ENCODE measurements at places on chromosomes 6 and 20.

DNA sequence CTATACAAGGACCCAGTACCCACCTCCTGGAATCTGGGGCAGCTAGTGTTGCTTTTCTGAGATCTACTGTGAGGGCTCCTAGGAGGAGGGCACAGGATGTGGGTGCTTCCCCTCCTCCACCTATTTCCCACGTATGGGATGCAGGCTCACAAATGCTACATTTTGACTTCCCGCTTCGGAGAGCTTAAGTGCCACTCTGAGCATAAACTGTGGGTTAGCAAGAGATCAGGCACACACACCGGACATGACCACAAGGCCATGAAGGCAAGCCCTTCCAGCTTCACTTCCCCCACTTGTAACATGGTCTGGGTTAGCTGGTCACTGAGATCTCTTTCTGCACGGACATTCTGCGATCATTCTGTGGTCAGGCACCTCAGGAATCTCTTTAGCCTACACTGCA lies 15.7 kb upstream of the TGM3 start:
- no peak for DNase-seq

- DNase-seq = no peak
Observed at GRCh38 chr6:7542065-7542873, 798 bp downstream of the DSP start.

GRCh38 chr20:54710341-54710740 lies 234.9 kb downstream of the DOK5 start:
- no peak for DNase-seq

DNA sequence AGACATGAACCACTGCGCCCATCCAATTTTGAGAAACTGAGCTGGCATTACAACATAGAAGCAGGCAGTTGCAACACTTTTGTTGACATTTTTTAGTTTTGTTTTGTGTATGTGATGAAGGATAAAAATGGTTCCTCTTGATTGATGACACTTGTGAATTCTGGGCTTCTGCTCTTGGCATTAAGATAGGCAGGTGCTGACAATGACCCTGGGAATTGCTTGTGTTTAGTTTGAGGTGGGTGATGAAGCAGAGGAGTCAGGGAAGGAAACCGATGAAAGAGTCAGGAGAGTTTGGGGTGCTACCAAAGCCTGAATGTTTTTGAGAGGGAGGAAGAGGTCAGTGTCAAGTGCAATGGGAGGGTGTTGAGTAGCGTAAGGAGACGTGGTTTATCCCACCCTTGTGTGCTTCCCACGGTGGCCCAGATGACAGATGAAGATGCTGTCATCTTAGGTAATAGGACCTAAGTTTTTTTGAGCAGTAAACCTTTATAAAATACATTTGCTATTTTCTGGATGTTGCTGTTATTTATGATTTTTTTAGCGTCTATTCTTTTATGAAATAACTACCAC lies 19.4 kb downstream of the CDS2 start:
- no peak for DNase-seq

DNA sequence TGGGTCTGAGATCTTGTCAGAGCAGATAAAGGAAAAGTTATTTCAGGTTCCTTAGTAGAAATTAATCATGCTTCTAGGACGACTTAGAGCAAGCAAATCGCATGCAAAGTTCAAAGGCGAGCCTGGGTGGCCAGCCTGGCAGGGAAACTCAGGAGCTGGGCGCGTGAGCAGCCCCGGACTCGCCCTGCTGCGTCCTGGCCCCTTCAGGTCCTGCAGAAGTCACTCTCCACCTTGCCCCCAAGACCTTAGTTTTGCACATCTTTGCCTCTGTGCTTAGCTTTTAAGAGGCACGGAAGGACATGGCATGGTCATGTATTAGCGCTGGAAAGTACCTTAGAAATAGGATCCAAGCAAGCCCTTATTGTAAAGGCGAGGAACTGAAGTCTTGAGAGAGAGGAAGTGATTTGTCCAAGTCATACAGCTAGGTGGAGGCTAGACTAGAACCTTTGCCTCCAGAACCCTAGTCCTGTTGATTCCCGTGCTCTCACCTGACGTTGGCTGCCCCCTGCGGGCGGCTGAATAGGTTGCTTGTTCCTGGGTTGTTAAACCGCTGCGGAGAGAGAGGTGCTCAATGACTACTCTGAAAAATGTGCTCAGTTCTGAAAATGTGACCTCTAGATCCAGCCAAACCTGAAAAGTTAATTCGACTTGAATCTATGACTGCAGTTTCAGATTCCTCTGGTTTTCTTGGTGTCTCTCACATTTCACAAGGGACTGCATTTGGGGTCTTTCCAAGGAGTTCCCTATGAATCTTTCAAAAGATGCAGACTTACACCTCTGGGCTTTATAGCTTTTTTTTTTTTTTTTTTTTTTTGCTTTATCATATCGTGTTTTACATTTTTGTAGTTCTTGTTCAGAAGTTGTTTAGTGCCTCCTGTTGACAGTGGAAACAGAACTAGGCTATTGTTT lies 2.7 kb downstream of the MYB start:
- DNase-seq = no peak

DNA sequence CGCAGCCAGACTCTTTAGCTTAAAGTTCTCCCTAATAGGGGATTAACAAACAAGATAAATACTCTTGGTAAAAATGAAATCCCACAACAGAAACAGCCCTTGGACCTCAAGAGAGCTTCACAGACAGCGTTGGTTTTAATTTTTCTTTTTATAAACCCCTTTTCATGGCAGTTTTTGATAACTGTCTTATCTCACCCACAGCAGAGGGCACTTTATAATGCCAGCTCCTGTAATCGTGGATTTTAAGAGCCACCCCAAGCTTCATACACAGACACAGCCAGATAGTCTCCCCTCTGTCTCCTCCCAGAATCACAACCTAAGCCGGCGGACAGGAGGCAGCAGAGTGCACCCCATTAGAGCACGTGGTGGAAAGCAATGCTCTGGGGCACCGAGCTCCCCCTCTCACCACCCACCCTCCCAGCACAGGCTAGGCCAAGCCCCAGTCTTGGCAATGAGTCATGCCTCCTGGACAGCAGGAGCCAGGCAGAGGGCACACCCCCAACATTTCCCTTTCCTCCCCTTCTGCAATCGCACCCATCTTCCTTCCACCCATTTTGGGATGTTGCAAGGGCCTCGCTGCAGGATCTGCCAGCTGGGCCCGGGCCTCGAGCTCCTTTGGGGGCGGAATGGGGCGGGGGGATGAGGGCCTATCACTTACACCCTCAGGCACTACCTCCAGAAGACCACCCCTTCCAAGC lies 2.4 kb downstream of the JAG1 start:
- DNase-seq = no peak

GRCh38 chr6:157335829-157336228 lies 12.5 kb upstream of the TMEM242 start:
- no peak for DNase-seq

- DNase-seq = no peak
Observed at GRCh38 chr6:90941885-90942284, 355.0 kb upstream of the MAP3K7 start.
